ENCODE measurements at places on chromosomes 12 and 14. TPM values are rescaled to one million over a fixed set of nuclear protein-coding genes. Genes with fewer than 3 reads are reported as not detected.

The C1R gene
- total RNA-seq: 282 TPM

DNA sequence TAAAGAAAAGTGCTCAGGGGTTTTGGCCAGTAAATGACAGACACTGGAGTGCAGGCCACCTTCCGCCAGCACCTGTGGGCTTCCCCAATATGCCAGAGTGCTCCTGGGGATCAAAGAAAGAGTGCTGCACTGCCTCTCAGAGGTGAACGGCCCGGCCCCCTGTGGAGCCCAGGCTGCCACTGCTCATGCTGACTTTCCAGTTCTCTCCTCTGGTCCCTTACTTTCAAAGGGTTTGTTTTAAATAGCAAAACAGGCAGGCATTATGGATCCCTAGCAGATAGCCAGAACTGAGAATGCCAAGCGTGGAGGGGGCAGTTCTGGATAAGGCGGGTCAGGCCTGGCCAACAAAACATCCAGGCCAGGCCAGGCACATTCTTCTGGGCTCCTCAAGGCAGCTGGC lies 59.6 kb downstream of the MDM2 start:
- DNase-seq: no peak

GRCh38 chr12:69546693-69547438 lies 38.4 kb upstream of the CCT2 start:
- DNase-seq: no peak

DNA sequence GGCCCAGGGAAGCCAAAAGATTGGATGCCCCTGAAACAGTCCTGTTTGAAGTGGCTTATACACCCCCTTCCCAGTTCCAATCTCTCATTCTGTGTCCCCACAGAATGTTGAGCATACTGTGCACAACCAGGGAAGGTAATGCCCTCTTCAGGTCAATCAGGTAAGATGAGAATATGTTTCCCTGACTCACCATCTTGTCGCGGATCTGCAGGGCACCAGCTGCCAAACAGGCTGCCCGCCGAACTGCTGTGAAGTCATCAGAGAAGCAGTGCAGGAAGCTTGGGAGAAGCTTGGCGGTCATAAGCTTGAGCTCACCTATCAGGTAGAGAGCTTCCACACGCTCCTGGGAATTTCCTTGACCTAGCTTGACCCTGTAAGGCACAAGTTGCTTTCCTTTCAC lies 9.6 kb downstream of the RIOX1 start:
- no peak for DNase-seq

GRCh38 chr12:114888448-114888847 lies 204.5 kb upstream of the TBX3 start:
- DNase-seq: peak; percentile 13

DNA sequence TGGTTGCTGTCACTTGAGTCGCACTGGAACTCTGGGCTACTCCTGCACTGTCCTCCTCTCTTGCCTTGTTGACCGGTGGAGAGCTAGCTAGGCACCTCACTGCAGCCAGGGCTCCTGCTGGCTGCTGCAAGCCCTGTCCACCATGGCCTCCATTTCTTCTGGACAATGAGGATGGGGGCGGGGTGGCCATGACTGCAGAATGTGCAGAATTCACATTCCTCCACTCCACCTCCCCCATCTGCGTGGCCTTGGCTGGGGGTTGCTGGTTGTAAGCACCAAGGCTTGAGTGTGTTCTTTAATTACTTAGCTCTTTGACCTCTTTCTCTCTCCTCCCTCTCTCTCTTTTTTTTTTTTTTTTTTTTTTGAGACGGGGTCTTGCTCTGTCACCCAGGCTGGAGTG lies 248.5 kb downstream of the PCNX1 start:
- DNase-seq: no peak

GRCh38 chr12:750366-751191 lies 1.8 kb upstream of the WNK1 start:
- peak; percentile 20 for DNase-seq

DNA sequence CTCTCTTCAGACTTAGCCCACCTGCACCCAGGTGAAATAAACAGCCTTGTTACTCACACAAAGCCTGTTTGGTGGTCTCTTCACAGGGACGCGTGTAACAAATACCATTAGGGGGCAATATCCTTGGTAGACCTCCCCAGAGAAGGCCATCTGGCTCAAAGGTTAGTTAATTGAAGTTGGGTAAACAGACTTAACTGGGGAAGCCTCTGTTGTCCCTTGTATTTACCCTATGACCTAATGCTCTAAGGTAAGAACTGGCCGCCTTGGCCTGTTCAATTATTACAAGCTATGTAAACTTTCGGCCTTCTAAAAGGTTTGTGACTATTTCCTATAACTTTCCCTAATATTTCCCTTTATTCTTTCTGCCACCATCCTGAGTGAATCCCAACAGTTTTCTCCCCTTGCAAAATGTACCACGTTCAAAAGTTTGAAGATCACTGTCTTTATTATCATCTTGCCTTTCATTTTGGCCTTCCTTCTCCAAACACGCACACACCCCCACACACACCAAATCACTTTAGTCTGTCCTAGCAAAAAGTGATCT lies 15.3 kb upstream of the LYZ start:
- DNase-seq: no peak

- no peak for DNase-seq
These were observed 136.3 kb downstream of the FUT8 start for GRCh38 chr14:65548878-65549277.

All from myocyte (in vitro differentiated cells).